ENCODE measurements at places on chromosomes 5 and 9.

GRCh38 chr5:68232277-68232676, 16.7 kb downstream of the PIK3R1 start:
- no peak for DNase-seq

- peak; percentile 68 for DNase-seq
Observed at GRCh38 chr5:16600397-16600796, 16.4 kb downstream of the RETREG1 start.

DNA sequence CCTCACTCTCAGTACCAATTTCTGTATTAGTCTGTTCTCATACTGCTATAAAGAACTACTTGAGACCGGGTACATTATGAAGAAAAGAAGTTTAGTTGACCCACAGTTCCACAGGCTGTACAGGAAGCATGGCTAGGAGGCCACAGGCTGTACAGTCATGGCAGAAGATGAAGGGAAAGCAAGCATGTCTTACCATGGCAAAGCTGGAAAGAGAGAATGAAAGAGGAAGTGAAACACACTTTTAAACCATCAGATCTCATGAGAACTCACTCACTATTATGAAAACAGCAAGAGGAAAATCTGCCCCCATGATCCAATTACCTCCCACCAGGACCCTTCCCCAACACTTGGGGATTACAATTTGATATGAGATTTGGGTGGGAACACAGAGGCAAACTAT, 698.8 kb downstream of the CDH9 start:
- no peak for DNase-seq

DNA sequence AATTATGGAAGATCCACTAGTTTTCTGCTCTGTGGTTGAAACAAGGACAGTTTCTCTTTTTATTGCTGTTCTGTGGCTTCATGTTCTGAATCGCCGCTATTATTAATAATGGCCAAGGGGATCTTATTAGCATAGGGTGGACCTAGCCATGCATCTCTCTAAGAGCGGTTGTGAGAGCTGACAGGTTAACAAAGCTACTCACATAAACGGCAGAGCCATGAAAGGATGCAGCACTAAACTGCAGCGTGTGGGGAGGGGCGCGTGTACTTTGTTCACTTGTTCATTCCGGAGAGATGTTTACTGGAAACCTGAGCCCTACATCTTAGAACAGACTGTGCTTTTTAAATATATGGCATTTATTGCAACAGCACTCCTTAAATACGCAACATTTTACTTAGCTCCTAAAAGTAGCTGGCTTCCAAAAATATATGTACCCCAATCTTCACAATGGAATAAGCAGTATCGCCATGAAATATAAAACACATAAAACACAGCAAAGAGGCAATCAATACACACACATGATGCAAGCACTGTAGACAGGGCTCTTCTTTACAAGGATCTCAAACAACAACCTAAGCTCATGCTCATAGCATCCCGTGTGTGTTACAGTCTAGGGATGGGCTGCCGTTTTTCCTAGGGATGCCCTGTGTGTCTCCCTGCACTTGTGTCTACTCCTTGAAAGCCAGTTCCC, 424.6 kb downstream of the MED10 start:
- no peak for DNase-seq

DNA sequence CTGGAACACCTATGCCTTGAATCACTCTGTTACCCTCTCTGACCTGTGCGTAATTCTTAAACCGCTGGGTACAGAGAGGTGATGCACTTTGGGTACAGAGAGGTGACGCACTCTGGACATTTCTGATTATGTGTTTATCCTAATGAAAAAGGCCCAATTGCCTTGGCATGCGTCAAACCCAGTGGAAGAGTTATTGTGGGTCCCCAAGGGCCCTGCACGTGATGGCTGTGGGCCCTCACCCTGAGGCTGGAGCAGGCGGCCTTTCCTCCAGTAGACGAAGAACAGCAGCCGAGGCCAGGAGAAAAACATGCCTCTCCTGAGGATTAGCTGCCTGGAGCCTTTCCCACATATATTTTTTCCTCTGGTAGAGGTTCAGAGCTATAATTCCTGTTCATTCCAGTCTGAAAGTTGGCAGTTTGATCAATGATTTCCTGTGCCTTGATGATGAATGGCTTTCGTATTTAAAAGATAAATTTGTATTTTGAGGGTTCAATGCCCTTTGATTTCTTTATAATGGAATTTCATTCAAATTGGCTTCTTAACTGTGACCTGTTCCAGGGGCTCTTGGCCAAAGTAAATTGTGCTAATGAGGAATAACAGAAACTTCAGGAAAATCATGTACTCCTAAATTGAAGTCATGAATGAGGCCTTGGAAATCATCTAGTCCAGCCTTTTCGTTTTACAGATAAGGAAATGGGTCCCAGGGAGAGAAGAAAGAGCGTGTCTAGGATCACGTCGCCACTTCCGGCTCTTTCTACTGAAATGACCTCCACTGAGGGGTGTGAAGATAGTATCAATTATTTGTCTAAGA, 22.8 kb downstream of the ACER2 start:
- DNase-seq, result no peak

GRCh38 chr5:39218482-39219402, 621 bp downstream of the FYB1 start:
- no peak for DNase-seq

DNA sequence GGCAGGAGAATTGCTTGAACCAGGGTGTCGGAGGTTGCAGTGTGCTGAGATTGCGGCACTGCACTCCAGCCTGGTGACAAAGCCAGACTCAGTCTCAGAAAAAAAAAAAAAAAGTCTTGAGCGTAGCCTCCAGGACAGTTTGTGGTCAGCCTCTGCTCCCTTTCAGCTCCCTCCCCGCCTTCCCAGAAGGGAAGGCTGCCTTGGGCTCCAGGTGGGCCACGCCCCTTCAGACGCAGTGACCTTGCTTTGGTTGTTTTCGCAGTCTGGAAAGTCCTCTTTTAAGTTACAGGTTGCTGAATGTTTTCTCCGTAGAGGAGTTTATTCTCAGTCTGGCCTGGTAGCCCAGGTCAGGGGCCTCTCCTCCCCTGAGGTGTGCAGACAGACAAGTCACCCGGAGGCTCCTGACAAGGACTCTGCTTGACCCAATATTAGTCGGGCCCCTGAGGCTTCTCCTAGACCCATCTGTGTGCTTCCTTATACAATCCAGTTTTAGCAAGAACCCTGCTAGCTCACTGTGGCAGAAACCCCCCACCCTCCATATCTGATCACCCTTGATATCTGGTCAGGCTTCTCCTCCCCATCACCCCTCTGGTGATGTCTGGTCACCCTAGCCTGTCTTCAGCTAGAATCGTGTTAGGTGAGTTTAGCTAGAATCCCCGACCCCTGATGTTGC, 31.6 kb upstream of the N4BP3 start:
- no peak for DNase-seq

- DNase-seq, result no peak
Observed at GRCh38 chr5:52983731-52984636, 5.2 kb upstream of the ITGA2 start.

GRCh38 chr5:6710070-6710469, 3.2 kb upstream of the TENT4A start:
- DNase-seq, result no peak

DNA sequence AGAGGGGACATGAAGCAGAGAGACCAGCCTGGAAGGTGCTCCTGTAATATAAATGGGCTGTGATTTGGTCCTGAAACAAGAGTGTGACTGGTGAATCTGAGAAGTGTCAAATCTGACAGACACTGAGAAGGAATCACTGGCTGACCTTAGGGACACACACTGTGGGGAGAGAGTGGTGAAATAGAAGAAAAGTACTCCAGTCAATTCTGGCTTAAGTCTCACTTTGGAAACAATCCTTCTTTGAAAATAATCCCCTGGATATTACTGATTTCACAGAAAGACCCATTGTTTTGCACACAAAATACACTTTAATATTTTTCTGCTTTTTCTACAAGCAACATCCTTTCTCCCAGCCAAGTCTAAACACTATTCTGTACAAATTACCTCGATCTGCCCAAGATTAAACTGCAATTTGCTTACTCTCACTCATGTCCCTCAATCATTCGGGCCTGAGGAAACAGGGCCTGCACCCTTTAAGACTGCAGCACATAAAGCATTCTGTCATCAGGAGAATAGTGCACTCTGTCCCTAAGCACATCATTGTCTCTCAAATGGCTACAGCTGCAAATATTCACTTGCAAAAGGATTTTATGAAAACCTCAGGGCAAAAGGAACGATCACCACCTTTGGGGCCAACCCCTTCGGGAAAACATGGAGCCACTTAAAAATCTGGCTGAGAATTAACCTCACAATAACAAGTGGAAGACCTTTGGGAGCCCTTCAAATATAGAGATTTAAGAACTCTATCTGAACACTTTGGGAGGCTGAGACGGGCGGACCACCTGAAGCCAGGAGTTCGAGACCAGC, 68.6 kb downstream of the MAPKAP1 start:
- no peak for DNase-seq

DNA sequence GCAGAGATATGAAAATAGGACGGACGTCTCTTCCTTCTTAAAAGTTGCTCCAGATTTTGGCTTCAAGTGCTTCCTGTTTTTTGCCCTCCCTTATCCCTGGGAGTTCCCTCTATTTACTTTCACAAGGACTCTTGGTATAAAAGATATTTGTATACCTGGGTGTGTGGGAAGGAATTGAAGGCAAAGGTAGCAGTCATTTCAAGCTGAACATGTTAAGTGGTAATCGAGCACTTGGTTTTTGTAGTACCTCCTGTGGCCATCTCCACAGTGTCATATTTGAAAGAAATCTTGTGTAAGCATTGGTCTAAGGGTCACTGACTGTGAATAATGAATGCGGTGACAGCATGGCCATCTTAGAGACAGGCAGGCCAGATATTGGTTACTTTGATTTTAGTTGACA, 593.6 kb downstream of the MTRR start:
- no peak for DNase-seq

DNA sequence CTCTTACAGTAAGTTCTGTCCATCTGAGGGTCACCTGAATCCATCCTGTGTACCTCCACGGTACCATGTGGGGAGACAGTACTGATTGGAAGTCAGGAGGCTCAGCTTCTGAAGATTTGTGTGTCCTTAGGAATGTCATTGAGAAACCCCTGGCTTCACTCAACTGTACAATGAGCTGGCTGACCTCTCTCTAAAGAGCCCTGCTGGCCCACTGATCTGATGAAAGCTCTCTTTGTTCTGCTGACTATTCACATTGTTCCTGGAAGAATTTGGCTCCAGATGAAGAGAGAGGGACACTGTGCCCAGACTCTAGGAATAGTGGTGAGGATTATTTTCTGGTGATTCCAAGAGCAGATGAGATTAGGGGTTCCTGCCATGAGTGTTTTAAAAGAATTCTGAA, 141.2 kb downstream of the LURAP1L start:
- DNase-seq, result no peak

- DNase-seq, result peak; percentile 59
Observed at GRCh38 chr5:63959177-63959982, 2.9 kb downstream of the HTR1A start.

DNA sequence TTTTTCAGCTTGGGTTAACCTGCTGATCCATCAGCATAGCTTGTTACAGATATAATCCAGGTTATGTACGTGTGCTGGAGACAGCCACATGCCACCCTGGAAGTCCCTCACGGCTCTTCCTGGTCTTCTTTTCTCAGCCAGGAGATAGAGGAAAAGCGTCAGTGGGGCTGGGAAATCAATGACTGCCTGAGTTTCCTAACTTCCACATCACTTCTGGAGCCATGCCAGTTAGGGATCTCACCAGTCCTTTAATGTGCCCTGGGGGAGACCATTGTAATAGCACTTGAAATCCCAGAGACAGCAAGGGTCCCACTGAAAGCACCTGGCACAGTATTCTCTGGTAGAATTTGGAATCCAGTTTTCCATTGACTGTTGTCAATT, 29.2 kb downstream of the ANXA2R start:
- no peak for DNase-seq

- no peak for DNase-seq
Observed at GRCh38 chr9:6818292-6818922, 60.6 kb downstream of the KDM4C start.

DNA sequence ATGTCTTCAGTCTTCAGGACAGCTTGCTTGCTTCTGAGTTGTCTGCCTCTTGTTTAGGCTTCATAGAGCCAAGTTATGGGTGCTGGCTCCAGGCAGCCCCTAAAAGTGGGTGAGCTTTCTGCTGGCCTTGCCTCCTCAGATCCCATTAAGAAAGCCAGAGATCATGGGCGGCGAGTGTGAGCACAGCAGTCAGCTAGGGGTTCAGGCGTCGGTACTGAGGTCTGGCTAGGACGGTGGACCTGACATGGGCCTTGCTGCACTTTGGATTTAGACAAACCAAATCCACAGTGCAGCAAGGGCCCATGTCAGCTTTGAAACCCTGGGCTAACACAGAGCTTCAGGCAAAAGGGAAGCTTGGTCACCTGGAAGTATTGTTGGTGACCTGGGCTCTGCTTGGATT, 17.6 kb downstream of the PSAT1 start:
- no peak for DNase-seq

DNA sequence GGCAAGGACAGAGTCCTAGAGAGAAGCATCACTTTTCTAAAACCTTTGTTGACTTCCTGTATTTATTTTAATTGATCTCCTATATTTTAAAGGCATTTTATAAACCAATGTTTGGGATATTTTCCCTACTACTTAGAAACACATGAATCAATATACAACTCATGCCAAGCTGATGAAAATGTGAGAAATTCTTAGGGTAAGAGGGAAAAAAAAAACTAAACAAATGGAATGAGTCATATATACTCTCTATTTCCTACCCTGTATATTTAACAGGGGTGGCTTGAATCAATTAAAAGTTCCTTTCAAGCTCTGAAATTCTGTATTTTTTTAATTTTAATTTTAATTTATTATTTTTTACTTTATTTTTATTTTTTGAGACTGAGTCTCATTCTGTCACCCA, 19.6 kb downstream of the BAAT start:
- DNase-seq, result no peak

GRCh38 chr5:25020454-25020853, 375.7 kb upstream of the CDH10 start:
- no peak for DNase-seq

DNA sequence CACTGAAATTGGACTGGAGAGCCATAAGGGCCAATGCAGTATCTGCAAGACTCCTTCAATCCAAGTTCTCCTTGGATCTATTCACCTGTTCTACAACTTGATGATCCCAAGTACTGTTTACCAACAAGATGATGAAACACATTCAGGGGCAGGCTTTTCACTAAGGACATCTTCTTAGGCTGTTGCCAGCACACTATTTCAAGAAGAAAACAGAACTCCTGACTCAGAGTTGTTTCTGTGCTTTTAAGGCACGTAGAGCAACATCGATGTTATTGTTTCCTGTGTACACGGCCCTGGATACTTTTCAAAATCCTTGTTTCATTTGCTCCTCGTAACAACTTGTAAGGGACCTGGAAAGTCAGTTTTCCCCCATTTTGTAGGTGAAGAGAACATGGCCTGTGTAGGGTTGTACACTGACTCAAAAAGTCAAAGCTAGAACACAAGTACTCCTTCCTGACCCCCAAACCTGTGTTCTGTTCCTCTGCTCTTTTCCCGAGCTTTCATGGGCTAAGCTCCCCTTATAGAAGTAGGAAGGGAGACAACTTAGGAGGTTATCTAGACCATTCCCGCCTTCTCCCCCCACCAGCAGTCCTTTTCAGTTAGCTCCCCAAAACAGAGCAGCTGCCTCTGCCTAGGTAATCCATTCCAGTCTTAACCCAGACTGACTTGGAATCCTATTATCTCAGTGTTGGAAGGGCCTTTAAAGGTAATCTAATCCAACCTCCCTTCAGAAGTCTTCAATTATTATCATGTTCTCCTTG, 5.2 kb upstream of the MGAT1 start:
- DNase-seq, result no peak

Data from SHP77 (cell line).